ENCODE measurements at places on chromosomes 11 and 22. TPM values are rescaled to one million over a fixed set of nuclear protein-coding genes. Genes with fewer than 3 reads are reported as not detected.

DNA sequence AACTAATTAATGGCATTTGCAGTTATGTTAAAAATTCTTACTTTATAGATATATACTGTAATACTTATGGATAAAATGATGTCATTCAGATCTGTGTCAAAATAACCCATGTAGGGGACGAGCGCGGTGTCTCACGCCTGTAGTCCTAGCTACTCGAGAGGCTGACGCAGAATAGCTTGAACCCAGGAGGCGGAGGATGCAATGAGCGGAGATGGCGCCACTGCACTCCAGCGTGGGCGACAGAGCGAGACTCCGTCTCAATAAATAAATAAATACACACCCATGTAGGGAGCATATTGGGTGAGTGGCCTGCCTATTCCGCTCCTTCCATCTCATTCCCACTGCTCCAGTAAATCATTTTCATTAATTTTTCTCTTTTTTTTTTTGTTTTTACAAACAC lies 7.1 kb downstream of the SNU13 start:
- no peak for DNase-seq

Gene HBE1
- total RNA-seq = not detected

Gene CHRNA10
- total RNA-seq = 0.51 TPM

- peak; percentile 41 for DNase-seq
Observed at GRCh38 chr11:235609-235996, 539 bp downstream of the SIRT3 start.

DNA sequence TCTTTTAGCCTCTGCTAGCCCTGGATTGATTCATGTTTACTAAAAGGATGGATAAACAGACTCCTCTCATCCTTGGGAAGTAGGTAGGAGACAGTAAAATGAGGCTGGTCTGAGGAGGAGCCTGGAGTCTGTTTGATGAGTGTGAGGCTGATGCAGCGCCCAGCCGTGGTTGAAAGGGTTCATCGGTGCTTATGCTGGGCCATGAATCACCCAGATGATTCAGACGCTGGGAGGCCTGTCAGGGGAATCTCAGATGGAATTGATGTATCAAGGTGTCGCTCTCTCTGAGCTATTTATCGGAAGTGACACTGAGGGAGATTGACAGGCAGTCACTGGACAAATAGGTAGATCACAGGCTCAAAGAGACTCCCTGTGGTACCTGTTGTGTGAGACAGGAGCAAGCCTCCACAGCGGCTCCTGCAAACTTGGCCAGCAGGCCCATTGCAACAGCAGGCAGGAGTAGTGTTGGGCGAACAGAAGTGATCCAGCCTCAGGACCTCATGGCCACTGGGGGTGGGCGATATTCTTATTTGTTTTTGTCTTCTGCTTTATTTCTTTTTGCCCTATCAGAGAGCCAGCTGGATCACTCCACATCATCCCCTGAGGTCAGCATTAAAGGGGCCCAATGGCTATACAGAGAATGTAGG lies 109.9 kb upstream of the CADM1 start:
- DNase-seq = peak; percentile 85

DNA sequence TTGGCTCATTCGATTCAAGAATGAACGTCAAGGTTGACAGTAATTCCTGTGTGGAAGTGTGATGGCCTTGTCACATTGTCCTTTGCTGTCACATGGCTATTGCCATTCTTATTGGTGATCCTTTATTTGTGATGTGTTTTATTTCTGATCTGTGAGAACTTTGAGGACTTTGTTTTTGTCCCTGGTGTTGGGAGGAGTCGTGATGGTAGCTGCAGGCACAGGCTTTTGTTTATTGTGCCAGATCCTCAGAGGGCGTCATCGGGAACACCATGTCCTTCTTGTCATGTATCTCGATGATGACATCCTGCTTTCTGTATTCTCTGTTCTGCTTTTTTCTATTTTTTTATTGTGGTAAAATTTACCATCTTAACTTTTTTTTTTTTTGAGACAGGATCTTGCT lies 5.6 kb downstream of the PICK1 start:
- no peak for DNase-seq

Gene NAGA
- total RNA-seq = 18.7 TPM

DNA sequence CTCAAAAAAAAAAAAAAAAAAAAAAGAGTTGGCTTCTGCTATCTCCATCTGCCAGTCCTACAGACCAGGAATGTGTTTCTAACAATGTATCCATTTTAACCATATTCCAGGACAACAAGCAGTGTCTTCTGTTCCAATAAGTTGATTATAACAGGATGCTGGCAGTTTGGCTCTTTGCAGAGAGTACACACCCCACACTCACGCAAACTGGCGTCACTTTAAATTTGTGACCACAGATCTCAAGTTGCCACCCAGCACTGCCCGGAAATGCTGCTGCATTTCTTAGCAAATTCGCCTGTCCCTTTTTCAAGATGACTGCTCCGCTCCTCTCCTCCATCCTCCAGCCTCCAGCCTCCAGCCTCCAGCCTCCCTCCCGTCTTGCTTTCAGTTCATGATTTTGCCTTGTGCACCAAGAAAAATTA lies 44.3 kb downstream of the SCGB1A1 start:
- DNase-seq = no peak

DNA sequence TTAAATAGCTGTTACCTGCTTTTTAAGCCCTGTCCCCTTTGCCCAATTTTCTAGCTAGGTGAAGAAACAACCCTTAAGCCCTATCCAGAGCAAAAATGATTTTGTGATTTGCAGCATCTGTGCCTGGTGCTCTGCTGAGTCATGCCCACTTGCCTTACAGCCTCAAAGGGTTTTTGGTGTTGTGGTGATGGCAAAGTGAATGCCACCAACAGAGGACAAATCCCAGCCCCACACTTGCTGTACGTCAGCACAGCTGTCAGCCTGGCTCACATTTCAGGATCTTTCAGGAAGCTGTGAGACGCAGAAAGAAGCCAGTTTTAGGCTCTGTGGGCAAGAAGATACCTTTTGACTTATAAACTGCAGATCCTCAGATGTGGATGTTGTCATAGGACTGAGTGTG lies 401.7 kb downstream of the TENM4 start:
- no peak for DNase-seq

DNA sequence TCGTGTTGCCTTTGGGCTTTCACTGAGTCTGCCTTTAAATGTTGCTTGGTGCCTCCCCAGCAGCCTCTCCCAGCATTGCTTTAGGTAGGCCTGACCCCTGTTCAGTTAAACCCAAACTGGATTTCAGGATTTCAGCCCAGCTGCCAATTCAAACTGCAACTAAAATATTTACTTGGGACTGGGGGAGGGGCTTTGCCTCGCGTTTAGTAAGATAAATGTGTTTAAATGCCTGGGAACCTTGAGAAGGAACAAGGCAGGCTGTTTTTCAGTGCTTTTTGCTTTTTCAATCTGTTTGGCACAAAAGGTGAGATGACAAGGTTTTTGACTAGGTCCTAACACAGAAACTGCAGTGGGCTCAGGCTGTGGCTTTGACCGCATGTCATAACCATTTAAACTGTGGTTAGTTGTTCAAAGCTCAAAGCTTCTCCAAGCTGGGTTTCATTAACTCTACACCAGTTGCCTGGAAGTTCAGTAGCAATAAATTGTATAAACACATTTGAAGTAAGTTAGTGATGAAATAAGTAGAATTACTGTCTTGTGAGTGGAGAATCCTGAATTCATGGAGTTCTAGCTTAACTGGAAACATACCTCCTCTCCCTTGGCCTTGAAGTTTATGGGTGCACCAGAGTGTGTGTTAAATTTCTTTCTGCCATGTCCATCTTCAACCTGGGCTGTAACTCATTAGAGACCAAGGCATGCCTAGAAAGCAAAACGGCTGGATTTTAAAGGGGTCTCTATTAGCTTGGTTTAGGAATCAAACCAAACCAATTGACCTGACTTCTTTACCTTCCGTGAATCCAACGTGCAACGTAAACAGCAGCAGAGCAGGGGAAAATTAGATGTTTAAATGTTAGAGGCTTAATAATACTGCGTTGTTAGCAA lies 3.6 kb downstream of the PKNOX2 start:
- no peak for DNase-seq

Gene KRTAP5-11
- not detected for total RNA-seq

Gene NAALADL1
- total RNA-seq = 16.6 TPM

GRCh38 chr11:37724315-37724714 lies 1126.3 kb upstream of the RAG2 start:
- DNase-seq = no peak

DNA sequence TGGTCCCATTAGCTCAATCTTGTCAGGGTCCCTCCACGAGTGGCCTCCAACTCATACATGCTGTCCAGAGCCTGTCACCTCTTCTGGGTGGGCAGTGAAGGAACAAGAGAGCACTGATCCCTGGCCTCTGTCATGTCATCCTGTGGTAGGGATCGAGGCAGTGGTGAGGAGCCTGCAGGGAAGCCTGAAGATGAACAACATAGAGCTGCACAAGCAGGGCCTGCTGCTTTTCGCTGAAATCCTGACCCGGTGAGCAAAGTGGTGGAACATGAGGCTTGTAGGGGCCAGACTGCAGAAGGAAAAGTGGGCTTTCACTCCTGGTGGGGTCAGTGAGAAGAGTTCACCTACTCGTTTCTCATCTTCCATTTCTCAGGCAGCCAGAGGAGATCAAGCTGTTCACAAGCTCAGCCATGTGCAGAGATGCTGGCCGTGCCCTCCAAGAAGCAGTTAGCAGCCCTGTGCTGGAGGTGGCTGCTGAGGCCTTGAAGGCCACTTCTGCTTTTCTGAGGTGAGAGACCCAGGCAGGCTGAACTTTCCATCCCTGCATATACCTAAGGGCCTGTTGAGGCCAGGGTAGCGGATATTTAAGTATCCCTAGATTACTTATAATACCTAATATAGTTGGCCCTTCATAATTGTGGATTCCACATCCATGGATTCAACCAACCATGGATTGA lies 32.9 kb downstream of the MEI1 start:
- DNase-seq = no peak

DNA sequence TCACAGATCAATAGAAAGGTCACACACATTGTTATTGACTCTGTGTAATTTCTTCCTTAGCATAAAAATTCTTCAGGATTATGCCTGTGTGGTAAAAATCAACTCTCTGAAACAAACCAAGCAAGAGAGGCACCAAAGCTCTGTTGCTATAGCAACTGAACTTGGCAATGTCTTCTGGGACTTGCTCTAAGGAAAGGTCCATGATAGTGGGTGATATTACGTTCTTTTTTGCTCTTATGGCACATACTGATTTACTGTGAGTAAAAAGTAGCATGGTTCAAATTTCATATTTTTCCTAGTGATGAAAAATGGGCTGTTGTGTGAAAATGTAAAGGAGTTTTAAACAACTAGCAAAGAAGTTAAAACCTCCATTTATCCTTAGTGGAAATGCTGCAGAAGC lies 66.4 kb downstream of the SVIP start:
- DNase-seq = no peak

GRCh38 chr11:66492161-66492865 lies 12.1 kb downstream of the DPP3 start:
- DNase-seq = no peak

Gene CASP5
- total RNA-seq = not detected

DNA sequence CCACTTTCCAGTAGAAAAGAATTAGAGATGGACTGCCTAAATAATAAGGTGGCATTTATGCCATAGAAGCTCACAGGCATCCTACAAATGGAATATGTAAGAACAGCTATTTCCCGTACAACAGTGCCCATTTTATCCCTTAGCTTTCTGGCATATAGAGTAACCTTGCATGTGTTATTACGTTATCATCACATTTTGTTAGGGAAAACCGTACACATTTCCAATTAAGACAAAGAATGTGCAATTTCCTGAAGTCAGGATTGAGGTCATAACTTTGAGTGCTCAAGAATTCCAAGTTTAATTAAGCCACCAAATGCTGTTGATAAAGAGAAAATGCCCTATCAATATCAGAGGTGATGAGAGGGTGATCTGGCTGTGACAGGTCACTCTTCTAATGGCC lies 58.9 kb downstream of the LDLRAD3 start:
- DNase-seq = no peak

GRCh38 chr11:123062892-123063825 lies 1.2 kb upstream of the HSPA8 start:
- DNase-seq = peak; percentile 54

- DNase-seq = no peak
Observed at GRCh38 chr11:134521452-134522289, 109.6 kb upstream of the B3GAT1 start.

GRCh38 chr11:71266114-71266833 lies 13.9 kb upstream of the SHANK2 start:
- DNase-seq = peak; percentile 38

GRCh38 chr11:126578426-126578825 lies 222.9 kb downstream of the ST3GAL4 start:
- no peak for DNase-seq

Gene MMP13
- under 0.01 TPM for total RNA-seq

DNA sequence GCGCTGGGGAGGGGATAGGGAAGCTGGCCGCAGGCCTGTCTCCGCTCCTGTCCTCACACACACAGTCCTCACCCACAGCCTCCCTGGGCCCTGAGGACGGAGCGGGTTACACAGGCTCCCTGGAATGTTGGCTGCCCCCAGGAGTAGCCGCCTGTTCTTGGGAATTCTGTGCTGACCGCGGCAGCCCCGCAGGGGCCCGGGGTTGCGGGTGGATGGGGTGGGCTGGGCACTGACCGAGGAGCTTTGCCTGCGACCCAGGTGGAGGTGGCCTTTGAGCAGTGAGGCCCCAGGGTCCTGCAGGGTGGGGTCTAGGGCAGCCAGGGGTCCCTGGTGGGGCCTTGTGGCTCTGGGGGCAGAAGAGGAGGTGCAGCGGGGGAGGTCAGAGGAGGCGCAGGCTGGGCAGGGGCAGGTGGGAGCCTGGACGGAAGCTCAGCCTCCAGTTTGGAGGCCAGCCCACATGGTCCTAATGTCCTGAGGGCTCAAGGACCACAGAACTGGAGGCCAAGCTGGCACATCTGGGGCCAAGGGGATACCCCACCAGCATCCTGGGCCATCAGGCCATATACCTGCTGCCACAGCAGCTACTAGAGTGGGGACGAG lies 6.6 kb upstream of the MRGPRG start:
- no peak for DNase-seq

GRCh38 chr11:122634501-122634900 lies 21.0 kb upstream of the UBASH3B start:
- no peak for DNase-seq

Gene CRYAB
- total RNA-seq = not detected

Gene NPAS4
- not detected for total RNA-seq

DNA sequence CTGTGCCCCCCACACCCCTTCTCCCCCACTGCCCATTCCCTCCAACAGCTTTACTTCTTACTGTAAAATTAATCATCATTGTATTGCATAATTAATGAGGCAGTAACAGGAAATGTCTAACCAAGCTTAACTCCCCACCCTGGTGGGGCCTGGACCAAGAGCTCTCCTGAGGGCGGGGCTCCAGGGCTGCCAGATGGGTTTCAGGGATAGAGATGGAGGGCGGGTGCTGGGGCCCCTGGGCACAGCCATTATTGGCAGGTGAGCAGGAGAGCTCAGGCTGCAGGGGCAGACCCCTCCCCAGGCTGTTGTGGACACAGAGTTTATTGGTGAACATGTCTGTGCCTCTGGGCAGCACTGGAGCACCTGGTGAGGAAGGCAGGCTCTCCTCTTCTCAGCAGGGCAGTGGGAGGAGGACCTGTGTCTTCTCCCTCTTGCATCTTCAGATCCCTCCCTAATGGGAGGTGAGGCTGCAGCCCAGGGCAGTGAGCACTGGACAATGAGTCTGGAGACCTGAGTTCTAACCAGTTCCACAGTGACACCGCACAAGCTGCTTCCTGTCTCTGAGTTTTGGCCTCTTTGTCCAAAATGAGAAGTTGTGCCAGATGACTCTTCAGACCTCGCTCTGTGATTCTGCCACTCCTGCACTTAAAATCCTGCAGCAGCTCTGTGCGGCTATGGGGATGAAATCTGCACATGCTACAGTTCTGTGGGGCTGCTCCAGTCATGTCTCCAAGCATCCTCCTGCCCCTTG lies 233.3 kb downstream of the CEP164 start:
- DNase-seq = no peak

Gene SLC17A6
- not detected for total RNA-seq

Gene MAJIN
- not detected for total RNA-seq

Gene CTSW
- not detected for total RNA-seq

Gene TMEM138
- 12.7 TPM for total RNA-seq

All from bronchial epithelial cell (primary cell).